ENCODE measurements at places on chromosomes 5 and 9.

GRCh38 chr9:112555101-112555643, 68.5 kb downstream of the KIAA1958 start:
- DNase-seq, result no peak

DNA sequence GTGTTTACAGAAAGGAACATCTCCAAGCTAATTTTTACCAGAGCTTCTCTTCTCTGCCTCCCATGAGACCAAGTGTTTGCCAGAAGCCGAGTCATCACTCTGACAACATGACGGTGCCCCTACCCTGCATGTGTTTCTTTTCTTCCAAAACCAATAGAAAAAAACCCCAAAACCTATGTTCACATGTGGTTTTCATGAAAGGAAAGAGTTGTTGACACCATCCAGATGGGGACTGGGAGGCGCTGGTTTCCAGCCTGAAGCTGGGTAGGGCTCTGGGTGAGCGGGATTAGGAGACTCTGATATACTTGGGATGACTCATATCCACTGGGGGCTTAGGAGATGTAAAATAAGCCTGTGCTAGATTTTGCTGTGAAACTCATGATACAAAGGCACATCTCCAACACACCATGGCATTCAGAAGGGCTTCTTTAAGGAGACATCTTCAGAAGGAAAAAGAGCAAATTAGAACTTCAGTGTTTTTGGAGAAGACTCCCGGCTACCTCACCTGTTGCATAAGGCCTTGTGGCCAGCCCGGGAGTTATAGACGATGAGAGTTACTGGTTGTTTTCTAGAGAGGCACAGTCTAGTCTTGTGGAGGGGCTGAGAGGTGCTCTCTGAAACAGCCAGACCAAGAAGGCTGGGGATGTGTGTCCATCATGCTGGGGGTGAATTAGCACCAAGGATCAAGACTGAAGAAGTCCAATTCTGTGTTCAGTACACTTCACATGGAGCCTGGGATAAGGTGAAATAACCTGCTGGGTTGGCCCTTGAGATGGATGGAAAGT, 108.9 kb upstream of the LHFPL2 start:
- peak; percentile 95 for DNase-seq

GRCh38 chr5:59157068-59157467, 574.2 kb downstream of the RAB3C start:
- no peak for DNase-seq

- DNase-seq, result no peak
Observed at GRCh38 chr5:87826507-87826906, 413.8 kb upstream of the CCNH start.

- no peak for DNase-seq
Observed at GRCh38 chr5:144230806-144231205, 60.1 kb downstream of the KCTD16 start.

DNA sequence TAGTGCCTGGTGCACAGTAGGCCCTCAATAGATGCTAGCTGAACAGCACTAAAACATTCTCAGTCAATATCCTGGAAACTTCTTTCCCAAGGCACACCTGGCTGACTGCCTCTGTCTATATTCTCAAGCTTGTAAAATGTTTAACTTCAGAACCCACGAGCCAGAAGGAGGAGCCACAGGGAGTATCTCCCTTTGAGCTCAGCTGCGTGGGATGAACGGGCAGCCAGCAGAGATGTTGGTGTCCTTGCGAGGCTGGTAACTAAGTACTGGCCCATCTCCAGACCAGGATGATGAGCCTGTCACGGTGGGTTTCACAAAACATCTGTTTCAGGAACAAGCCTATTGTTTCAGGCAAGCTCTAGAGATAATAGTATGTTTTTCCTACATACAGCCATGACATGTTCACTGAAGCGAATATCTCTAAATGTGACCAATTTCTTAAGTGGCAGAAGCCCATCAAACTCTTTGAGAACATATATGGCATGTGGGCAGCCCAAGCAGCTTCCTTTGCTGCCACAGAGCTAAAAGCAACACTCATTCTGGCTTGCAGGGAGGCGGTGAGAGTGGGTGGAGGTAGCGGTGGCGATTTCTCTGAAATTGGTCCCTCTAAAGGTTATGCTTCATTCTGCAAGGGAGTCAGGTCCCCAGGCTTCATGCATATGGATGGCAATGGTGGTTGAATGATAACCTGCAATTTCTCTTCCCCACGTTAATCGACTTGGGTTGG, 206.2 kb downstream of the TTLL11 start:
- no peak for DNase-seq

- peak; percentile 63 for DNase-seq
Observed at GRCh38 chr5:156475182-156476157, 148.5 kb downstream of the SGCD start.

DNA sequence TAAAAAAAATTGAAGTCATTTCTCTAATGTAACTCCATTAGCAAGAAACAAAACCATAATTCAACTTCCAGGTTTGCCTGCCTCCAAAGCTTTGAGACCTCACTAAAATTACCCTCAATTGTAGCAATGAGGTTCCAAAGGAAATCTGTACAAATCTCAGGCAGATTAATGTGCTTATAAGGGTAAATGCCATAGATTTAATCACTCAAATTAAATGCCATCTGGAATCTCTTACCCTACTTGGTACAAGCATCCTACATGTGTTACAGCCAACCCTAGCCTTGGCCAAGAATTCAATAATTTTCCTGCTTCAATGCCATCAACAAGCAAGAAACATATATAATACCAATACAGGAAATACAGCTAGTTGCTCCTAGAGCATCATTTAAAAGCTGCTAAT, 452.8 kb downstream of the RAB3C start:
- DNase-seq, result no peak

DNA sequence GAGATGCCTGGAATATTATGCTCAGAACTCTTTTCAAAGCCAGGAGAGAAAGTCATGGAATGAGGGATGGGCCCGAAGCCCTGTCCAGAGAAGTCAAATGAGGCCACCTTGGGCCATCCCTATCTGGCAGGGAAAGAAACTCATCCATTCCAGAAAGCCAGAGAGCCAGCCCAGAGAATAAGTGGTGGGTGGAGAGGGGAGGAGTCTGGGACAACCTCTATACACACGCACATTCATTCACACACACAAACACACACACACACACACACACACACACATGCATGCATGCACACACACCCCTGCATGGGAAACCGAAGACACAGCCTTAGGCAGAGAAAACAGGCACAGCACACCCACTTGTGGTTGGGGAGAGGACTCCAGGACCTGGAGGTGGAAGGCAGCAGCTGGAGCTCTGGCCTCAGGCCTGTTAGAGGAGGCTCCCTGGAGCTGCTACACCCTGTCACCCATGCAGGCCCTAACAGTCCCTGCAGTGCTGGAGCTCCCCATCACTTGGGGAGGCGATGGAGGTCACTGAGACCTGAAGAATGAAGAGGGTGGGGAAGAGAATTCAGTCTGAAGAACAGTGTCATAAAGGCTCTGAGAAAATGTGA, 38.0 kb downstream of the TGFBI start:
- no peak for DNase-seq

- no peak for DNase-seq
Observed at GRCh38 chr9:72936679-72937078, 16.2 kb downstream of the ALDH1A1 start.

DNA sequence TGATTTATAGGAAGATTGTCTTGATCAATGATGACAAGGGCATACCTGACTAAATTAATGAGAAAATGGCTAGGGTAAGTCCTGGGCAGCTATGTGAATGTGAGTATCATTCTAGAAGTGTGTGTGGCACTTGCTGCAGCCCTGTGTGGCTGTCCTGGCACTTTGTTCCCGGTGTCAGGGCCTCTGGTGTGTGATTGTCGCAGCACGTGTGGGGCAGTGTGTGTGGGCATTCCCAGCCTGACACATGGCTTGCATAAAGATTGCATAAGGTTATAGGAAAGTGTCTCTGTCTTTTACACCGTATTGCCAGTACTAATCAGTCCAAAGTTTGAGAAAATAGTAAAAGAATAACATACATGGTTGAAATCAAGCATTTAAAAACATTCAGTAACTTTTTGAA, 74.4 kb downstream of the TRIO start:
- DNase-seq, result no peak

GRCh38 chr9:70753311-70753710, 338.9 kb upstream of the KLF9 start:
- DNase-seq, result no peak

DNA sequence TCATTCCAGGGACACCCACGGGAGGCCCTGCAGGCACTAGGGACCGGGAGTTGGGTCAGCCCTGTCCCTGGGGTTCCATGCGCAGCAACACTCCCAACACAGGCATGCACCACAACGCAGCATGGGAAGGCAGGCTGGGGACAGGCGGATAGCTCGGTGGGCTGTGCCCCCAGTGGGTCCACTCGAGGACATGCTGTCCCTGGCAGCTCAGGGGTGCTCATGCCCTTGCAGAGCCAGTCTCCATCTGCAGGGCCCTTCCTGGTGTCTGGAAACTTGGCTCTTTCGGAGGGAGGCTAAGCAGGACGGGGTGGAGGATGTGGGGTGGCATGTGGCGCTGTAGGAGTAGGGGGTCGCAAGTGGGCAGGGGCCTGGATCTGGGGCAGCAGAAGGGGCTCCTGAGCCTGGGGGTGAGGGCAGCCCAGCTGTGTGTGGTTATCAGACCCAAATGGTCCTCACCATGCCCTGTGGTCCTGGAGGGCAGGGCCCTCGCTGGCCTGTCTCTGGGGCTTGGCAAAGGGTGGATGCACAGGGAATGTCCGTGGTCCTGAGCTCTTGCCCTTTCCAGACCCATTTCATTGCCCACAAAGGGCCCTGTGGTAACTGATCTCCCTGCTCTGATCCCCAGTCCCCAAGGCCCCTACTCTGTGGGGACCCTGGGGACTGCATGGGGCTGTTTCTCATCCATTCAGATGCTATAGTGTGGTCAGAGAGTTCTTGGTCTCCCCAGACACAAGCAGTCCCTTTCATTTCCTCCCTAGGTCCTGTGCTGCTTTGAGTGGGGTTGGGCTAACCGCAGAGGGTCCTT, 90.3 kb upstream of the PHYKPL start:
- DNase-seq, result no peak

DNA sequence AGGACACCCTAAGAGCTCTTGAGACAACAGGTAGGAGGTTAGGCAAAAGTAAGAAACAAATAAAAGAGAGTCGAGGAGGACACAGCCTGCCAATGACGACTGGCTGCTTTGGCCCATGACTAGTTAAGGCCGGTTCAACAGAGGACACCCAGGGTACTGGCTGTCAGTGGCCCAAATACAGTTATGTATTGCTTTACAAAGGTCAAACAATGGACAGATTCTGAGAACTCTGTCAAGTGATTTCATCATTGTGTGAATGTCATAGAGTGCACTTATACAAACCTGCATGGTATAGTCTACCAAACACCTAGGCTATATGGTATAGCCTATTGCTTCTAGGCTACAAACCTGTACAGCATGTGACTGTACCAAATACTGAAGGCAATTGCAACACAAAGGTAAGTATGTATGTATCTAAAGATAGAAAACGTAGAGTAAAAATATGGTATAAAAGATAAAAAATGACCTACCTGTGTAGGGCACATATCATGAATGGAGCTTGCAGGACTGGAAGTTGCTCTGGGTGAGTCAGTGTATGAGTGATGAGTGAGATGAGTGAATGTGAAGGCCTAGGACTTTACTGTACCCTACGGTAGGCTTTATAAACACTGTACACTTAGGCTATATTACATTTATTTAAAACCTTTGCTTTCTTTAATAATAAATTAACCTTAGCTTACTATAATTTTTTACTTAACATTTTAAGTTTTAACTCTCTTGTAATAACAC, 6.5 kb upstream of the FAM81B start:
- DNase-seq, result no peak

DNA sequence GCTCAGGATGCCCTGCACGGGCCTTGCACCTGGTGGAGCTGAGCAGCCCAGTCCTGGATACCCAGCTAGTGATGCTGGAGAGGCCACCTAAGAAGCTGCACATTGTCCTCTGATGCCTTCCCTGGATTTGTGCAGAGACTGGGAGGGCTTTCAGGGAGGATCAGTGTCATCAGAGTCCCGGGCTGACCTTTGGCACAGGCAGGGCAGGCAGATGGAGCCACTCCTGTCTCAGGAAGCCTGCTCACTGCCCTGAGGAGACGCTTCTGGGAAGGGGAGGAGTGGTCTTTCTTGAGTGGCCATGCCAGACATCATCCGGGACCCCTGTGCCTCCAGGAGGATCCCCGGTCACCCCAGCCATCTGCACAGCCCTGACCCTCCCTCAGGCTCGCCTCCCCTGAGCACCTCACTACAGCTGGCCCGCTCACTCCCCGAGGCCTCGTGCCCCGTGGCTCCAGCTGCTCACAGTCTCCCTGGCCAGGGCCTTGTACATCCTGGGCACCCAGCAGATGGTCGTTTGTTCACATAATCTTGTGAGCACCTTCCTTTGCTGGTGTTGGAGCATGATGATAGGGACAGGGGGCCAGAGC, 47.2 kb upstream of the FCN2 start:
- no peak for DNase-seq

DNA sequence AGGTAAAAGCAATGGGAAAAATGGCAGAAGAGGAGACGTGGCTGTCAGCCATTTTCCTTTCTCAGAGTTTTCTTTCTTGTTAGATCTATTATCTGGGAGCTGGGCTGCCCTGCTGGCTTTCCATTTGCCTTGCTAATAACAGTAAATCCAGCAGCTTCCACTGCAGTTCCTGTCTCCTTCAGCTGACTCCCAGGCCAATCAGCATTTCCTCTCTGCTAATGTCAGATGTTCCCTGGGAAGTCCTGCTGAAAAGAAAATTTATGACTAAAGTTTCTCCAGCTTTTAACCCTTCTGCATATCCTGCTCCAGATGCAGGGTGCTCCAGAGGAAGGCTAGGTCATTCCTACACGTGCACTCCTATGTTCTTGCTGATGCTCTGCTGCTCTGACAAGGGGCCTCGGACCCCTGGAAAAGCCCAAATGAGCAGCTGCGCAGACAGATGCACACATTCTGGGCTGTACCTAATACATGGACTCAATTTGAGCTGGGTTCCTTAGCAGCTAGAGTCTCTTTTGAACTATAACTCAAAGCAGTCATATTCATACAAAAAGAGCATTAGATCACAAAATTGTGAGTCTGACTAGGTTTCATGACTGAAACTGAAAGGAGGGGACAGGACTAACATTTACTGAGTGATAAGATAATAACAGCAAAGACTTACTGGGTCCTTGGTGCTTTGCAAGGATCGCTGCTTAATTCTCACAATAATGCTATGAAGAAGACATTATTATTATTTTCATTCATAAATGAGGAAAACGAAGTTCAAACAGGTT, 182.2 kb downstream of the MAPKAP1 start:
- DNase-seq, result no peak

GRCh38 chr9:136326061-136326760, 1.1 kb upstream of the GPSM1 start:
- peak; percentile 89 for DNase-seq

GRCh38 chr5:180391276-180391675, 38.1 kb upstream of the GFPT2 start:
- no peak for DNase-seq

All from HFF-Myc (cell line).